RWPE1 (cell line): ENCODE measurements at places on chromosomes 1 and 21.

DNA sequence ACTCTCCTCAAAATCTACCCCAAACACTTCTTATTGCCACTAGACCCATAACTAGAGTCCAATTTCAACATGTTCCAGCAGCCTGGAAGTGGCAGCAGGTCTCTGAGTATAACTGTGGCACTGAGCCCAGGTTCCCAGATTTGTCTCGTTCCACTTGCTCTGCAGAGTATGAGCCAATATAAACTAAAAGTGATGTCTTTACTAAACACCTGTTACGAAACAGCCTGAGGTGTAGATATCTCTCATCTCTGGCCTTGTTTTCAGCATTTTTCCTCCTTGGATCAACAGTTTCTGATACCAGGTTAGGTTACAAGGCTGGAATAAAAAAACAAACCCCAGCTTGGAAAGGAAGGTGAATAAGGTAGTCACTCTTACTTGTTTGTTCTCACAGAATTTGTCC lies 25.2 kb upstream of the PRDX6 start:
- DNase-seq: no peak

- no peak for DNase-seq
Observed at GRCh38 chr1:170704256-170704655, 40.3 kb downstream of the PRRX1 start.

GRCh38 chr1:89363638-89364536 lies at the start of gene GBP6:
GBP6 (plus strand) TSS chr1:89364059; CDS start chr1:89368552, 4,493 bp downstream.
- DNase-seq: peak; percentile 32

DNA sequence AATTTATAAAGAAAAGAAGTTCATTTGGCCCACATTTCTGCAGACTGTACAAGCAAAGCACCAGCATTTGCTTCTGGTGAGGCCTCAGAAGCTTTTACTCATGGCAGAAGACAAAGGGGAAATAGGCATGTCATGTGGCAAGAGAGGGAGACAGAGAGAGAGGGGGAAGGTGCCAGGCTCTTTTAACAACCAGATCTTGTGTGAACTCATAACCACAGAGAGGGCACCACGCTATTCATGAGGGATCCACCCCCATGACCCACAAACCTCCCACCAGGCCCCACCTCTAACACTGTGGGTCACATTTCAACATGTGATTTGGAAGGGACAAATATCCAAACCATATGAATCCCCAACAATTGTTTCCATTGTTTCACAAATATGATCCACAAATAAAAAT lies 467.9 kb downstream of the SIPA1L2 start:
- no peak for DNase-seq

DNA sequence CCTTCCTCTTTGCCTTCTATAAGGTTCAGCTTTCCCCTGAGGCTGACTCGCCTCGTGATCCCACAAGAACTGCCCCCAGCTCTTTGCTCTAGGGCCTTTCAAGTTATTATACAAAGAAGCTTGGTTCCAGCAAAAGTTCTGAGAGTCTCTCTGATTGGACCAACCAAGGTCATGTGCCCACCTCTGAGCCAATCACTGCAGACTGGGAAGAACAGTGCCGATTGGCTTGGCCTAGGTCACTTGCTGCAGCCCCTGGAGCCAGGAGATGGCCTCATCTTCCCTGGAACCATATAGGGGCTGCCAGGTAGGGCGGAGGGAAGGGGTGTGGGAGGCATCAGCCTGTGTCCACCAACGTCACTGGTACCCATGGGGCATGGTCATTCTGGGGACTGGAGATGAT lies 22.8 kb downstream of the TAS1R2 start:
- DNase-seq: peak; percentile 23

GRCh38 chr1:36081926-36082485 lies 1.9 kb upstream of the TEKT2 start:
- DNase-seq: no peak

- DNase-seq: no peak
Observed at GRCh38 chr1:246629030-246629429, 62.8 kb downstream of the CNST start.

DNA sequence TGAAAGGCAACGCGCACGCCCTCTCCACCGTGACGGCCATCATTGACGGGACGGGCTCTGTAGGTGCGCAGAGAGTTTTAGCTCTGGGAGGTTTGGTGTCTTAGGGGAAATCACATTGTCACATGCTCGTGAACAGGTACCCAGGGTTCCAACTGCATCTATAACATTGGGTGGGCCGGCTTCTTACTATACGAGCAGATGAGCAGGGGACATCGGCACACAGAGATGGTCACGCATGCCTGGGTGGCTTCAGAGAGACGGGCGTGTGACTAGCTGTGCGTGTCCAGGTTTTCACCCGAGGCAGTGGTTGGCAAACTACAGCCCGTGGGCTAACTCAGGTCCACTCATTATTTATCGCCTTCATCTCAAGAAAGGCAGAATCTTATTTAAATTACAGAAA lies 54.7 kb downstream of the SLC37A1 start:
- DNase-seq: no peak

DNA sequence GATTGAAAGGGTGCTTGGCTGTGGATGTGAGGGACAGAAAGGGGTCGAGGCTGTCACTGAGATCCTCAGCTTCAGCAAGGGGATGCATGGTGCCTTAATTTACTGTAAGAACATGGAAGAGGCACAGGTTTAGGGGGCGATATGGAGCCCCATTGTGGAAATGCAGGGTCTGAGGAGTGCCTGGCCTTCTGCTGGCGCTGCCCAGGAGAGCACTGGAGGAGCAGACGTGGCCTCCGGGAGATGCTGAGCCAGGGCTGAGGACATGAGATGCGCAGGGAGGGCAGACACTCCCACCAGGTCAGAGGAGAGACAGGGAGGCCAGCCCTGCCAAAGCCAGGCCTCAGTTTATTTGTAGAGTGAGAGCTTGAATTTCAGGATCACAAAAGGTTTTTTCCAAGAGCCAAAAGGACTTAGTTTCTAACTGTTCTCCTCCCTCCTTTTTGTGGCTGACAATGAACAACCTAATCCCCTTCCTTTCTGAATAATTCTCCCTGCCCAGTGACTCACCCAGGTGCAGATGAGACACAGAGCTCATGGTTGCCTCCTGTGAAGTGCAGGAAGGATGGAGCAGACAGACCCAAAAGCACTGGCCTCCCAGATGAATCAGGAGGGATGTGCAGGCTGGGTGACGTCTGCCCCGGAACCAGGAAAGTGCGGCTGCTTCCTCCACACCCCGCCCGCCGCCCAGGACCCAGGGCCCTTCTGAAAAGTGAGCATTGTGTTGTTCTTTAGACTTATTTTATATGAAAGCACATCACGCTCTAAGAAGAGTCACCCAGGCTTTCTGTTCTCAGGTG lies 73.0 kb upstream of the TMPRSS2 start:
- peak; percentile 89 for DNase-seq

- DNase-seq: peak; percentile 37
Observed at GRCh38 chr1:167943541-167943940, 6.7 kb upstream of the MPC2 start.

DNA sequence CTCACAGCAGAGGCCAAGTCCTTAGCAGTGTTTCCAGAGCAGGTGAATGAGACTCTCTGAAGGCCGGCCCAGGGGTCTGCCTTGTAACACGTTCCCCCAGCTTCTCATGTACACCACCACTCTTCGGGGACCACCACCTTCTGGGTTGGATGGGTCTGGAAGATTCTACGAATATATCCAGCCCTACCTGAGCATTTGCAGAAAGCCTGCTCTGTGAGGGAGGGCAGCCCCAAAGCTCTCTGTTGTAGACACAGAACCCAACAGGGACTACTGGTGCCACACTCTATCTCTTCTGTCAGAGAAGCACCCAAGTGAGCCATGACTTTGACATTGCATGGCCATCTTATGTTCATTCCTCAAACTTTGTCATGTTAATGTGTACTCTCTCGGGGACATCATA lies 61.8 kb downstream of the CD247 start:
- DNase-seq: no peak

GRCh38 chr1:37128091-37128490 lies 93.8 kb upstream of the GRIK3 start:
- DNase-seq: no peak

- DNase-seq: no peak
Observed at GRCh38 chr1:22953057-22953739, 19.5 kb downstream of the LACTBL1 start.

- DNase-seq: no peak
Observed at GRCh38 chr1:204126386-204126785, 25.5 kb downstream of the ETNK2 start.

DNA sequence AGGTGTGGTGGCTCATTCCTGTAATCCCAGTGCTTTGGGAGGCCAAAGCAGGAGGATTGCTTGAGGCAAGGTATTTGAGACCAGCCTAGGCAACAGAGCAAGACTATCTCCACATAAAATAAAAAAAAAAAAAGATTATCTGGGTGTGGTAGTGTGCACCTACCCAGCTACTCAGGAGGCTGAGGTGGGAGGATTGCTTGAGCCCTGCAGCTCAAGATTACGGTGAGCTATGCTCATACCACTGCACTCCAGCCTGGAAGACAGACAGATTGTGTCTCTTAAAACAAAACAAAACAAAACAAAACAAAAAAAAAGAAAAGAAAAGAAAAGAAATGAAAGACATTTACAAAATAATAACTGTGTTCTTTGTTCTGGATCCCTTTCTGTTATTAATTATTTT lies 6.1 kb upstream of the TLCD4 start:
- no peak for DNase-seq

- peak; percentile 11 for DNase-seq
Observed at GRCh38 chr1:63537940-63538339, 14.6 kb downstream of the EFCAB7 start.

GRCh38 chr1:178594133-178594532 lies 81.2 kb downstream of the TEX35 start:
- DNase-seq: no peak

- DNase-seq: no peak
Observed at GRCh38 chr21:36104317-36105300, 30.3 kb upstream of the CBR3 start.

GRCh38 chr1:4468386-4468785 lies 186.0 kb upstream of the AJAP1 start:
- no peak for DNase-seq

GRCh38 chr1:228827019-228827418 lies 91.7 kb downstream of the RHOU start:
- no peak for DNase-seq

DNA sequence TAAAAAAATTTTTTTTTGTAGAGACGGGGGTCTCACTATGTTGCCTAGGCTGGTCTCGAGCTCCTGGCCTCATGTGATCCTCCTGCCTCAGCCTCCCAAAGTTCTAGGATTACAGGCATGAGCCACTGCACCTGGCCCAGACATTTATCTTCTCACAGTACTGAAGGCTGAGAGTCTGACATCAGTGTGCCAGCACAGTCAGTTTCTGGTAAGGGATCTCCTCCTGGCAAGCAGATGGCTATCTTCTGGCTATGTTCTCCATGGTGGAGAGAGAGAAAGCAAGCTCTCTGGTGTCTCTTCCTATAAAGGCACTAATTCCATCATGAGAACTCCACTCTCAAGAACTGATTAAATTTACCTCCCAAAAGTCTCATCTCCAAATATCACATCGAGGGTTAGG lies 57.8 kb upstream of the C1orf185 start:
- DNase-seq: no peak

DNA sequence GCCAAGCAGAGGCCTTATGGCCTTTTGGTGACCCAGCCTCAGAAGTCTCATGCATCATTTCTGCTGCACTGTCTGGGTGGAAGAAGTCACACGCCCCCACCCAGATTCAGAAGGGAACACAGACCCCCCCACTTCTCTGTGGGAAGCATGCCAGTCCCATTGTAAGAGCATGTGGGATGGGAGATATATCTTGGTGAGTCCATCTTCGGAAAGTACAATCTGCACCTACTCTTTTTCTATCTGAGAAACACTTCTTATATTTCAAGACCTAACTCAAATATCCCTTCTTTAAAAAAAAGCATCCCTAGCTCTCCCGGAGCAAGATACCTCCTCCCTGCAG lies 159.6 kb upstream of the FGGY start:
- no peak for DNase-seq

- peak; percentile 96 for DNase-seq
Observed at GRCh38 chr21:42227909-42228708, 9.2 kb downstream of the ABCG1 start.

GRCh38 chr1:82299656-82300055 lies 498.9 kb downstream of the ADGRL2 start:
- DNase-seq: no peak

DNA sequence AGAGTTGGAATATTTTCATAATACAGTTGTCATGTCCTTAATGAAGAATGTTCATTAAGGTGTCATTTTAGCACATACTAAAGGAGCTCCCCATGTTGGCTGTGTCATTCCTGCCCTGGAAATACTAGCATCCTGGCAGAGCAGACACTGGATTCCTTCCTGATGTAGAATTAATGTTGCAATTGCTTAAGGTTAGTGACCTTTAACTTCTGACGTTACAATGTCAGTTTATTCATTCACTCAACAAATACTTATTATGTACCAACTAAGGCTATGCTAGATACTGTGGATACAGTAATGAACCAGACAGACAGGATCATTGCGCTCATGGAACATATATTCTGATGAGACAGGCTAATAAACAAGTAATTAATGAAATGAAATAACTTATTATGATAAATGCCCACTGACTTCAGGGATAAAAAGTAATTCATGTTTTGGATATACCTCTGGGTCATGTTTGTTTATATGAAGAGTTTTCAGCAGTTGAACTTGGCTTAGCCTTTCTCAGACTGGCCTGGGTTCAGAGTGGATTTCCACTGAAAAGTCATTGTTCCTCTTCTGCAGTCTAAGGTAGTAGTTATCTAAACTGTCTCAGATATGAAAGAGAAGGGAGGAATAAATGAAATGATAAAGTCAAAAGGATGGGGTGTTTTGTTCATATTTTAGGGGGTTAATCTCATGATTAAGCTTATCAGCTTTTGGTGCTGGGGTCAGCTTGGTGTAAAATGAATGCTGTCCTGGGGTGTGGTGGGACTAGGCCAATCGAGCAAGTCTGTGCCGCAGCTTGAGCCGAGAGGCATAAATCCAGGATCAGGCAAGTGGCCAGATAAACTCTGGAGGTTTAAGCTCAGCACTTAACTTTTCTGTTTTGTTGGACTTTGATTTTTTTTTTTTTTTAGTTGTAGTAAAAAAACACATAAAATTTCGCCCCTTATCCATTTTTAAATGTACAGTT lies 43.3 kb upstream of the KCNQ4 start:
- no peak for DNase-seq

GRCh38 chr1:171800342-171800741 lies 18.9 kb downstream of the METTL13 start:
- no peak for DNase-seq

DNA sequence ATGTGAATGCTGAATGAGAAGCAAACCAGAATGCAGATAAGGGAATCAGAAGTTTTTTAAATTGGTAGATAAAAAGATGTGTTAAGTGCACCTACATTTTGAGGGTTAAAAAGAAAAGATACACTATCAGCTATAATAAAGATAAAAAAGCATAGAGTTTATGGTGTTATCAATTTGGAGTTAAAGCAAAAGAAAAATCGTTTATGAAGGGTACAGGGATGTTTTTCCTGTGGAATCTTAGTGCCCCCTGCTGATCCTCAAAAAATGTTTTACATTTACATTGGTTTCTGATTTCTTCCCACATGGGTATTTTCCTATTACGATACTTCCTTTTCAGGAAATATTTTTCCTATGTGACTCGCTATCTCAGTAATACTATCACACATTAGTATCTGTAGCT lies 293.5 kb downstream of the MRPL39 start:
- DNase-seq: peak; percentile 4

- DNase-seq: no peak
Observed at GRCh38 chr1:9643351-9644256, 7.9 kb upstream of the PIK3CD start.
